Cardiac muscle cell (in vitro differentiated cells and primary cell): ENCODE measurements at places on chromosomes 2 and 18.
A peak's percentile ranks its signal among the peaks of the same experiment; 100 is the strongest.

DNA sequence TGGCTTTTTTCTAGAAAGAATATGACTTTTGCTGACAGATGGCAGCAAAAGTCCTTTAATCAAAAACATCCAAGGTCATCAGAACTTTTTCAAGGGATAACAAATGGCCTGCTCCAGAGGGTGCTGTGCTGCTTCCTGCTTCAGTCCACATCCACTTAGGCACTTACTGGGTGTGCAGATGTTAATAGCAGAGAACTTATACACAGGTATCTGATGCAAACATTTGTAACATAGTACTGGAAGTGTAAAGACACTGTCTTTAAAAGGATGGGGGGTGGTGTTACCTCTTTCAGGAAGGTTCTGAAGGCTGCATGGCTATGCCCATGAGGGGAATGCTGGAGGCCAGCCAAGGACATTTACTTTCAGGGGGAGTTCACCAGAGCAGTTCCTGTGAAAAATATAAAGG, 5.5 kb downstream of the HOXD8 start:
- DNase-seq = no peak

GRCh38 chr18:76397631-76398030, 97.4 kb downstream of the ZNF516 start:
- DNase-seq = no peak

- peak; percentile 56 for DNase-seq
These were observed 297.1 kb downstream of the ARHGAP15 start for GRCh38 chr2:143426296-143426695.

DNA sequence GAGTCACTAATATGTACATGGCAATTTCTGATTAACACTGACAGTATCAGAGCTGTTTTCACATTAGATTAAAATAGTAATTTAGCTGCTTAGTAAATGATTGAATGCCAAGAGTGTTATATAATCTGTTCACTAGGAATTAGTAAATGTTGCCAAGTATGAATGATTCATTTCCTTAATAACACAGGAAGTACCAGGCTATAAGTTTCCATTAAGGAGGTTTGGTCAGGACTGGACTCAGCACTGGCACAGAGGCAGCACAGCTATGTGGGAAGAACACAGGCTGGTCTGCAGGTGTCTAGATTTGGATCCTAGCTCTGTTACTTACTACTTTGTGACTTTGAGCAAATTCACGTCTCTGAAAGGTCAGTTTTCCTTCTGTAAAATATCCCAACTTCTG, 97.2 kb downstream of the TDRD15 start:
- DNase-seq = no peak

- DNase-seq = no peak
These were observed 295.1 kb downstream of the ASXL3 start for GRCh38 chr18:33873112-33873511.

DNA sequence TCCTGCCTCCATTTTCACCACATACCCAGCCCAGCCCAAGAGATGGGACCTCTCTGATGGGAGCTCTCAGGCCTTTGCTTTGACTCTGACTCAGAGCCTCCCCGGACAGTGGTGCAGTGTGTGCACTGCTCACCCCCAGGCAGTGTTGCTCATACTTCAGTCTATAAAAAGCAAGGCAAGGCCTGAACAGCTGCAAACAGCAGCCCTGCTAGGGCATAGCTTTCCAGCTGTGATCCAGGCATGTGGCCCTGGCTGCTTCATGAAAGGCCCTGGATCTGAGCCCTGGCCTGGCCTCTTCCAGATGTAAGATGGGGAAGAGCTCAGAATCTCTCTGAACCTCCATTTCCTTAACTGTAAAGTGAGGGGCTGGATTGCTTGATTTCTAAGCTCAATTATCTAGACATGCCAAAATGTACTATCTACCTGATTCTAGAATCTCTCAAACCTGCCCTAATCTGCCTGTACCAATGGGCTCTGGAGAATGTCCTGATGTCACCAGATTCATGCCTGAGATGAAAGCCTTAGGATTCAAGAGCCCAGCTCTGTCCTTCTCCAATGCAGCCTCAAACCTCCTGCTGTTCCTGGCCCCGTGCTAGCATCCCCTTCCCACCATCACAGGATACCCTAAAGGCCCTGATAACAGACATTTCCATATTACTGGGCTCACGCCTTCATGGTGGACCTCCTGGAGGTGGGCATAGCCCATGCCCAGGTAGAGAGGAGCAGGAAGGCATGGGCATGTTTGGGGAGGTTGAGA, 206.9 kb downstream of the ARL4C start:
- no peak for DNase-seq

- DNase-seq = no peak
These were observed 198.0 kb downstream of the CDH20 start for GRCh38 chr18:61531182-61531581.

DNA sequence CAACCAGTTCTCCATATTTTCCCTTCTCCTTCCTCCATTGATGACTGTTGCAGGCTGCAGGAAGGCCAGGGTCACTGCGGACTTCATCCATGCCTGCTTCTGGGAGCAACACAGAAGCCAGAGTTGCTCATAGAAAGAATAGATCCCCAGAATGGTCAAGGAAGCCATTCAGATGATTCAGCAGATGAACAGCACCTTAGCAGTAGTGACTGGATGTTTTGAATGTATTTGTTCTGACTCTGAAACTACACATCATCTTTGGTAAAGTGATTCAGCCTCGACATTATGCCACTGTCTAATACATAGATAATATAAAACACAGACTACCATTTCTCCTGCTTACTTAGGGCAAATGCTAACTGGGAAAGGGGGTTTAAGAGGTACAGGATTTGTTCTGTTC, 411.6 kb downstream of the RND3 start:
- DNase-seq = no peak

- DNase-seq = no peak
These were observed 665.1 kb upstream of the ZEB2 start for GRCh38 chr2:145184741-145185651.

DNA sequence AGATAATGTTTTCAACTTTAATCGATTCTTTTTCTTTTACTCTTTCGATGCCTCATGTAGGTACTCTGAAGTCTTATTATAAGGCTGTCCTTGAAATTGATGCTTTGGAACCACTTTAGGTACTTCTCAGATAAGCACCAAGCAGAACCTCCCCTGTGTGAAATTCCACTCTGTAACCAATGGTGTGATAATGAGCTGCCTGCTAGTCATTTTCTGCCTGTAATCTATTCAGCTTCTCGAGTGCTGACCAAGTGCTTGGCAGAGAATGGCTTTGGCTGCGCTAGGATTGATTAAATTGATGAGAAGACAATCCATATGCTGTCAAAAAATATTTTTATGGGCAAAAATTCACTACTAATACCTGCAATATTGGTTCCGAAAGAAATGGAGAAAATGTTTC, 132.1 kb upstream of the STON1 start:
- DNase-seq = peak; percentile 59

GRCh38 chr2:20648831-20649230, 2.1 kb downstream of the HS1BP3 start:
- DNase-seq = no peak

GRCh38 chr2:28300485-28301341, 91.9 kb upstream of the FOSL2 start:
- peak; percentile 87 for DNase-seq

GRCh38 chr2:202149155-202149762, 76.2 kb downstream of the KIAA2012 start:
- DNase-seq = peak; percentile 18

GRCh38 chr2:209451209-209451834, 27.5 kb downstream of the MAP2 start:
- no peak for DNase-seq

DNA sequence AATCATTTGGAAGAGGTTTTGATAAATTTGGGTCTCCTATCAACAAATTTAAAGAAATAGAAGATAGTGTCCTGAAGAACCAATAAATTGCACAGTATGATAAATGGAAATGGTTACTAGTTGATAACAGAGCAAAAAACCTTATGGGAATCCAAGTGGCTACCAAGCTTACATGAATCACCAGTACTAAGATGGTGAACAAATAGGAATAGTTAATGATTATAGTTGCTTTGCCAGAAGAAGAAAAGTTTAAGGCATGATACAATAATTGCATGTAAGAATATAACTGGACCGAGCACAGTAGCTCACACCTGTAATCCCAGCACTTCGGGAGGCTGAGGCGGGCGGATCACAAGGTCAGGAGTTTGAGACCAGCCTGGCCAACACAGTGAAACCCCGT, 19.6 kb upstream of the INO80D start:
- DNase-seq = no peak

DNA sequence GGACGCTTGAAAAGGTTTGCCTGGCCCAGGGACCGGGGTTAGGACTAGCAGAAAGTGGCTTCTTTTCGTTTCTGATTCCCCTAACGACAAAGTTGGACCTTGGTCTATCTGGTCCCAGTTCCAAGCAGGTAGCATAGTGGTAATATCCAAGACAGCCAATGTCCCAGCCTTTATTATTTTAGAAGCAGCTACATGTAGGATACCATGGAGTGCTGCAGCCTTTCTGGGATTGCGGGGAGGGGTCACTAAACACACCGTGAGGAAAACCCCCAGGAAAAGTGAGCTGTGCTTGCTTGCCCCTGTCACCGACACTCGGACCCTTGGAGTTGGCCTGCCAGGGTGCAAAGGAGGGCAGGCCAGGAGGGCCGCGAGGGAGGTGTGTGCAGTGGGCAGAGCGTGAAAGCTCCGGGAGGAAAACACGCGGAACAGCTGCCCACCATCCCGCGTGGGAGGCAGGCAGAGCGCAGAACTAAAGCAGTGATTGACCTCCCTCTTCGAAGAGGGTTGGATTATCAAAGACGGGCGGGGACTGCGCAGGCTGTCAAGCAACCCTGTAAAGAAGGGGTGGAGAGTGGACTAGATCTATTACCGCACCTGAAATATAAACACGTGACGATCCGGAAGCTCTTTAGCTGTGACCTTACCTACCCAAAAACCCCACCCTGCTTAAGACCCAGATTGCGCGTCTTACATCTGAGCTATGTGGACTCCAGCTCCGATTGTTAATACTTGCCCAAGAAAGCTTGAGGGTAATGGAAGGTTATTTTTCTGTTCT, 624 bp upstream of the MAP4K3 start:
- DNase-seq = peak; percentile 36

DNA sequence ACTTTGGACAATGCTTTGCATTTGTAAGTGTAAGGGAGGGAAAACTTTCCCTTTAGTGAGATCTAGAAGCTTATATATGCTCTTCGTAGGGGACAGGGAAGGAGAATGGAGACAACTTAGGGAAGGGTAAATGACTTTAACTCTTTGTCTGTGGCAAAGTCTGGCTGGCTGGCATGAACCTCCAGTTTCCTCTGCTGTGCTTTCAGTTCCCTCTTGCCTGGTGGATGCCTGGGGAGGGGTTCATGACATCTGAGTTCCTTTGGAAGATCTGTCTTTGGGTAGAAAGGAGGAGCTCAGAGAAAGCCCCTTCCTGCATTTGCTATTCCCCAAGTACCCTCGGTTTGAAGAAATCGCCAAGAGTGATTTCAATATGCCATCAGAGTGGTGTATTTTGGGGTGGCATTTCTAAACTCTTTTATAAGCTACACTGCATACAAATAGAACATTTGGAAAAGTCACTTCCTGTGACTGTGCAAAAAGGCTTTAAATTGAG, 143.6 kb downstream of the VAPA start:
- no peak for DNase-seq

- no peak for DNase-seq
These were observed 93.3 kb downstream of the ALPK2 start for GRCh38 chr18:58535340-58536201.

GRCh38 chr2:186806591-186806990, 42.4 kb downstream of the ZSWIM2 start:
- DNase-seq = no peak

DNA sequence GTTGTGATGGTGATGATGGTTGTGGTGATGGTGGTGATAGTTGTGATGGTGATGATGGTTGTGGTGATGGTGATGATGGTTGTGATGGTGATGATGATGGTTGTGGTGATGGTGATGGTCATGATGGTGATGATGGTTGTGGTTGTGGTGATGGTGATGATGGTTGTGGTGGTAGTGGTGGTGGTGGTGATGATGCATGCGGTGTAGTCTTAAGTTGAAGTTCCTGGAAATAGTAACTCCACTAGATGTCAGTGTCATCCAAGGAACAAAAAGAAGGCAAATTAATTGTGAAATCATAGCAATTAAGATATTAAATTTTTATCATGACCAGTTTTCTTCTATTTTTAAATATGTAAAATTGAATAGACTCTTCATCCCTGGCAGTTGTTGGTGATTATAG, 309.2 kb downstream of the AGAP1 start:
- DNase-seq = peak; percentile 19

DNA sequence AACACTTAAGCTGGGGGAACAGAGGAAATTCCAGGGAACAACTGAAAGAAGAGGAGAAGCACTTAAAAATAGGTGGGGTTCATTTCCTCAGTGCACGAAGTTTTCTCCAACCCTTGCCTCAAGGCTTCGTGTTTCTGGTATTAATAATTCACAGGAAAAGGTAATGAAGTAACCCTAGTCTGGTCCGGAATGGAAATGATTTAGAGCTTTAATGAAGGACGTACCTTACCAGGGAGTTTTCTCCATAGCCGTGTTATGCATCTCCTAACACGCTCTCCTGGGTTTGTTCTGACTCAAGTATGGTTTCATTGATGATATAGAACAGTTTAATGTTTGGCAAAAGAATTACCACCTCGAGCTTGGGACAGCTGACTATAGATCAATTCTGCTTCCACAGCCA, 214.2 kb downstream of the MTX2 start:
- no peak for DNase-seq

DNA sequence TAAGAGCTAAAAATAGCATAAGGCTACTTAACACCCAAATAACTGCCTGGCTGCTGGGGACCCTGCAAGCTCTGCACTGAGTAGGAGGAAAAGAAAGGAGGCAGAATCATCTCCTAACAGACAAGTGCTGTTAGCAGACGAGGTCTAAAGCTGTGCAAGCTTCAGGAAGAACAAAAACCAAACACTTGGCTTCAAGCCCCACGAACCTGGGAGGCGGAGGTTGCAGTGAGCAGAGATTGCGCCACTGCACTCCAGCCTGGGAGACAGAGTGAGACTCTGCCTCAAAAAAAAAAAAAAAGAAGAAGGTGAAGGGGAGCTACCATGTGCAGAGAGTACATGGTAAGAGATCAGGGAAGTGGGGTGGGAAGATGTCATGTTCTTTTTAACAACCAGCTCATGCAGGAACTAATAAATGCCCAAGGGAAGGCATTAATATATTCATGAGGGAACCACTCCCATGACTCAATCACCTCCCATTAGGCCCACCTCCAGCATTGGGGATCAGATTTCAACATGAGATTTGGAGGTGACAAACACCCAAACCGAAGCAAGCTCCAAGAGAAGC, 28.8 kb upstream of the INO80C start:
- DNase-seq = peak; percentile 72

- DNase-seq = no peak
These were observed 25.1 kb upstream of the PLB1 start for GRCh38 chr2:28470759-28471158.

GRCh38 chr2:100832885-100833284, 12.9 kb downstream of the NPAS2 start:
- no peak for DNase-seq
